ENCODE measurements at places on chromosomes 16 and 17.
A peak's percentile ranks its signal among the peaks of the same experiment; 100 is the strongest.

GRCh38 chr17:14580499-14580898 lies 279.6 kb downstream of the HS3ST3B1 start:
- DNase-seq: no peak

- peak; percentile 64 for DNase-seq
Observed at GRCh38 chr16:23060458-23061320, 88.6 kb downstream of the USP31 start.

DNA sequence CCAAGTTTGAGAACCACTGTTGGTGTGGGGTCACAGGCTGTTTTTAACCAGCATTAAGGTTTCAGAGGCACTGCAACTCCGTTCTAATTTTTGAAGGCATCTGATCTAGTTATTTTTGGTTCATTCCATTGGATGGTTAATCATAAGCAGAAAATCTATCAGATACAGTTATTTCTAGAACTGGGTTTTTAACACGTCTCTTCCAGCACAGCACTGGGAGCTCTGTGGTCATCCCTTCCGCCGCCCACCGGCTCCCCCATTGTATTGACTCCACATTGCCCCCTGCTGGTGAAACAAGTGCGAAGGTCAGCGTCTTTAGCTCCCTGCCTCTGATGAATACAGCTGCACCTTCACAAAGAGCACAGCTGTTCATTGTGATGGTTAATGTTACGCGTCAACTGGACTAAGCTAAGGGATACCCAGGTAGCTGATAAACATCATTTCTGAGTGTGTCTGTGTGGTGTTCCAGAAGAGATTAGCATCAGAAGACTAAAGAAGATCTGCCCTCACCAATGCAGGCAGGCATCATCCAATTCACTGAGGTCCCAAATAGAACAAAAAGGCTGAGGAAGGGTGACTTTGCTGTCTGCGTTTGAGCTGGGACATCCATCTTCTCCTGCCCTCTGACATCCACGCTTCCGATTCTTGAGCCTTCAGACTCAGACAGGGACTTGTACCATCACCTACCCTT lies 8.5 kb downstream of the CCL18 start:
- DNase-seq: peak; percentile 54

DNA sequence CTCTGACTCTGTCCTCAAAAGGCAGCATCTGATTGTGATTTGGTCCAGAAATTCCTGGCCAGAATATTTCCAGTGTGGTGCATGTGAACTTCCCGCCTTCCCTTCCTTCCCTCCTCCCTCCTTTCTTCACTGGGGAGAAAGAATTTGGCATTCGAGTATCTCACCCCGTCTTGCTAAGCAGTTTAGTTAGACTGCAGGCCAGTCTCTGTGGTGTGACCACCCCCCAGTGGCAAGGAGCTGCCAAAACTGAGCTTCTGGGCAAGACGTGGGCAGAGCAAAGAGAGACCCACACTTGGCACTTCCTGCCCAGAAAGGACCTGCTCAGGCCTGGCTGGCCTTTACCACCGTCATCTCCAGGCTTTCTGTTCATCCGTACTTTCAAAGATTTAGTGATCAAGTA lies 36.4 kb downstream of the SNX20 start:
- DNase-seq: no peak
